RKO (cell line): ENCODE measurements at places on chromosomes 16 and 17.

DNA sequence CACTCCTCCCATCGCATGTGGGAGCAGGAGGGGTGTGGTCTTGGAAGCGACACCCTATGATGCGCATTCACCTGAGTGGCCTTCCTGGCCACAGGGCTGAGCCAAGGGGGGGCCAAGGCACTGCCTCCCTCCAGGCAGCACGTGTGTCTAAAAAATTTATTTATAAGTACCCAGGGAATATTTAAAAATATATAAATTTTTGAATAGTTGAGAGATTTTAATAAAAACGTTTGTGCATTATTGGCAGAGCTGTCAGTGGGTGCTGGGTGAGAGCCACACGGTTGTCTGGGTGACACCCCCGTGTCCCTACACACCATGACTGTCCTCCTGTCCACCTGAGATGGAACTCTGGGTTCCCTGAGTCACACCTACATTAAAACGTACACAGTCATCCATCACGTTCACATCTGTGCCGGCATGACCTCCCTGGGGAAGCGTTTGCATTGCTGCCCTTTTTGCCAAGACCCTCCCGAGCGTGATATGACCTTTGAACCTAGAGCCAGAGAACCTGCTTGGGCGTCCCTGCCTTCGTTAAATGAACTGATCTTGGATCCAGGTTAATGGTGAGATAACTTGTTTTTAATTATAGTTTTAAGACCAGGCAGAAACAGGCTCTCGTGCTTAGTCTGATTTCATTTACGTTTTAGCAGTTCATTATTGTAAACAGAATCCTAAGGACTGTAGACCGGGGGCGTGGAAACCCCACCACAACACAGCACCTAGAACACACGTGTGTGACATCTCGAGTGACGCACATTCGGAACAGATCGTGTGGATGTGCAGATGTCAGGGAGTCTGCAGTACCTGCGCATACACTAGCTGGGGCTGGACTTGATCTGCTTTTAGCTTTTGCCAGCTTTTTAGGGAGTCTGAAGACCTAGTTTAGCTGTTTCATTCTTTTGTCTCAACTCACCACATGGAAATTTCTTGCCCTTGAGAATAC lies 192.8 kb upstream of the CHMP6 start:
- no peak for DNase-seq

- peak; percentile 64 for DNase-seq
These were observed 107.0 kb downstream of the PLCG2 start for GRCh38 chr16:81885976-81886586.

DNA sequence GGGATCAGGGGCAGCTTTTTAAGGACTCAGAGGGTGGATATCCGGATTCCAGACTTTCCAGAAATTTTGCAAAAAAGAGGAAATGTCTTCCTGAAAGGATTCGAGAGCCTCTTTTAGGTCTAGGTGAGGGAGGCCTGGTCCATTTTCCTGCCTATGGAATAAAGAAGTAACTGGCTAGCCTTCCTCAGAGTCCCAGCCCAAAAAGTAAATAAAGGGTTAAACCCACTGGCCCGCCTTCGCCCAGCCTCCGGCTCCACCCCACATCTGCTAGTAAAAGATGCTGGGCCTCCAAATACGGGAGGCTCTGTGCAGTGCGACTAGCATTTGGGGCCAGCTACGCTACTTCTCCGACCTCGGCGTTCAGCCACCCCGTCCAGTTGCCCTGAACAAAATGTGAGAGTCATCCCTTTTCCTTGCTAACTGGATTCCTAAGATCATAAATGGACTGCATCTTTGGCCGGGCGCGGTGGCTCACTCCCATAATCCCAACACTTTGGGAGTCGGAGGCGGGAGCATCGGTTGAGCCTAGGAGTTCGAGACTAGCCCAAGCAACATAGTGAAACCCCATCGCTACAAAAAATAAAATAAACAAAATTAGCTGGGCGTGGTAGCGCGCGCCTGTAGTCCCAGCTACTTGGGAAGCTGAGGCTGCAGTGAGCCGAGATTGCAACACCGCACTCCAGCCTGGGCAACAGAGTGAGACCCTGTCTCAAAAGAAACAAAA lies 824 bp upstream of the MPP2 start:
- DNase-seq = peak; percentile 62

- DNase-seq = no peak
These were observed 6.0 kb downstream of the PDP2 start for GRCh38 chr16:66886321-66886720.

- DNase-seq = no peak
These were observed 1.1 kb downstream of the GAS7 start for GRCh38 chr17:10197362-10197720.

- DNase-seq = peak; percentile 37
These were observed 34.8 kb upstream of the FBXO47 start for GRCh38 chr17:39001703-39002637.

DNA sequence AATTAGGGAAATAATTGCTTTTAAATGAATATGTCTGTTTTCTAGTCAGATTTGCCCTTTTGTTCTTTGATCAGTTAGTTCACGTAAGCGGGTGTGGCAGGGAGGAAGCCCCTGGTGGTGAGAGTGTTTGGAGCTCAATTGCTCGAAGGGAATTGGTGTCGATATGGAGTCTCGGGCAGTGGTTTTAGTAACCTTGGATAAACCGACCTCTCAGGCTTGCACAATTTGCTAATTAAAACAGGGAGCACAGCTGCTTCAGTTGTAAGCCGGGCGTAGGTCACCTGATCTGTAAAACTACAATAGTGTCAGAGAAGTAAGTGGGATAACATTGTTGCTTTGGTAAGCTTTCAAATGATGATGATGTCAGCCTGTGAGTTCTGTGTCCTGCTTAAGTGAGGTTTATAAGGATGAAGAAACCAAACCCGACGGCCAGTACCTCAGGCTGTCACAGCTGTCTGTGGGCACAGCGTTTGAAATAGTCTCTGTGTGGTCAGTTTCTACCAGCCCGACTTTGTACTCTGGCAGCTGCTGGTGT lies 2.9 kb downstream of the ZNF750 start:
- DNase-seq = no peak

DNA sequence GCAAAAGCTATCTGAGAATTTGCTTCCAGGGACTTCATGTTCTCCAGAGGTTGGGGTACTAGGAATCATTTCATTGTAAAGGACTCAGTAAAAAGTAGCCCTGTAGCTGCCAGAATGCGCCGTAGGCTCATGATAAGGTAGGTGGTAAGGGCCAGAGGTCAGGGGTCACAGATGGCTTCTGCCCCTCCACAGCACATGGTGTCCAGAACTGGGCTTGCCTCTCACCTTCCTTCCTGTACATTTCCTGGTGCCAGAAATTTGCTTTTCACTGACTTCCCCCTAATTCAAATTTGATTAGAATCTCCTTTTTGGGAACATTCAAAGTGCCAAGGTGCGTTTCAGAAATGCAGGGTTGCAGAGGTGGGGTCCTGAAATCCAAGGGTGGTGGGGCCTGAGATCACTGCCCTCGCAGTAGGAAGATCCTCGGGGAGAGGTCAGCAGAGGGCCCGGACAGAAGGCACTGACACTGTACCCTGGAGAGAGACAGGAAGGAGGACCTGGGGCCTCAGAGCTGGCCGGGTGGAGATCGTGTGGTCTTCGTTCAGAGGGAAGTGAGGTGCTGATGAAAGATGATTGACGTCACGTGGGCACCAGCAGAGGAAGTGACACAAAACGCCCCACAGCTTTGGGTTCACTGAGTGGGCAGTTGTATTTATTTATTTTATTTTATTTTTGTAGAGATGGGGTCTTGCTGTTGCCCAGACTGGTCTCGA lies 25.5 kb upstream of the METRNL start:
- DNase-seq = no peak

DNA sequence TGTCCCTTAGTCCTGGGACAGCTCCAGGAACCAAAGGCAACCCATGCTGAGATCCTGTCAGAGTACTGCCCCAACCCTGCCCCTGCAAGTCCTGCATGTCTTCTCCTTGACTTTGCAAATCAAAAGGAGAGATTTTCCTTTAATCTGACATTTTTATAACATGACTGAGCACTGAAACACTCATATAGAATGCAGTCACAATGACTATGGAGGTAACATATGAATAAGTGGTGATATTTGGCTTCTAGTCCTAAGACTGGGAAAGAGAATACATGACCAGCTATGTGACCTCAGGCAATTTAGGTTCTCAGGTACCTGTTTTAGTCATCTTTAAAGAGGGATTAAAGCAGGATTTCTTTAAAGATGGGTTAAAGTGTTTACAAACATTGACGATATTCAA lies 941.6 kb upstream of the CDH8 start:
- no peak for DNase-seq

DNA sequence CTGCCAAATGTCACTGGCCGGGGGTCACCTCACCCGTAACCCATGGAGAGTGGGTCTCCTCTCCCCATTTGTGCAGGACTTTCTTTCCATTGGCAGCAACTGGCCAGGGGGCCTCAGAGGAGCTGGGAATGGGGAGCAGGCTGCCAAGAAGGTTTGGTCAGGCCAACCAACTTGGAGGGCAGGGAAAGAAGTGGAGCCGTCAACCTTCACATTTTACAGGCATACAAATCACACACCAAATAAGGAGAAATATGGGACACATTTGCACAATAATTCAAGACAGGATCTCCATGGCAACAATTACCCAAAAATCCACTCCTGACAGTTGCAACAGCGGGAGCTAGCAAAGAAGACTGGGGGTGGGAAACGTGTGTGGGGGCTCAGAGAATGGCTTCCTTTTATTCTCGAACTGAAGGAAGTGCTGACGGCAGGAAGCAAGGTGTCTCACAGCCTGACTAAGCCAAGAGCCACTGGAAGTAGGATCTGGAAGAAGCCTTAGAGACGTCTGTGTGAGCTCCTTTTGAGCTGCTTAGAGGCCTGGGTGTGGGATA lies 20.9 kb downstream of the RPRML start:
- DNase-seq = no peak

DNA sequence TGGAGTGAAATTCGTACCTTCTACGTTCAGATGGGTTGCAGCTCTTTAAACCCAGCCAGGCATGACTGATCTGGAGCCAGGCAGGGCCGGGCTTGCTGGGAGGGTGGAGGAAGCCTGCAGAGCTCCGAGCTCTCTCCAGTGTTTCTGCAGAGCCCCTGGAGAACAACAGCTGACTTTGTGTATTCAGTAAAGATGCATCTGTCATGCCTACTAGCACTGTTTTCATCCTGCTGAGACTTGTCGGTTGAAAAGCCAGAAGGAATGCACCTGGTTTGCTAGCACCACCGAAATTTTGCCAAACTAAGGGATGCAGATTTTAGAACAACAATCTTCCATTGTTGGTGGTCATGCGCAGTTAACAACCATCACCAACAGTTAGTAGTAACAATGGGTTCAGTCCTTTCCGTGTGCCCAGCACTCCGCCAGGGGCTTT lies 22.4 kb upstream of the SCNN1B start:
- DNase-seq = no peak

- DNase-seq = no peak
These were observed 6.2 kb downstream of the TNP2 start for GRCh38 chr16:11262915-11263314.
